ENCODE measurements at places on chromosomes 3 and 15.

GRCh38 chr15:89206908-89207331 lies 14.5 kb downstream of the RLBP1 start:
- DNase-seq, result no peak

DNA sequence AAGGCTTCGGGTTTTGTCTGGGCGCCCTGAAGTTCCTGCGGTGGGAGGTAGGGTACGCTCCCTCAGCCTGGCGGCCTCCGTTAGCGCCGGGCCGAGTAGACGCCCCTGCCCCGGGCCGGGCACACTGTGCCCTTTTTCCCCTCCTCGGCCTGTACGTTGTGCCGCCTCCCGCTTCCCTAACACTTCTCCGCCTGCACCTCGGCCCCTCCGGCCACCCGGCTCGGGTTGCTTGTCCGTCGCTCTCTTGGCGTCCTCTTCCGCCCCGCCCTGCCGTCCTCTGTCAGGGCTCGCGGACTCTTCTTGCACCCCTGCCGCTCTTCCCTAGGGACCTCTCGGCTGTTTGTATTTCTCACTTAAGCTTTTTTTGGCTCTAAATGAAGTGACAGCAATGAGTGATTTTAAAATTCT lies 384 bp downstream of the KNL1 start:
- no peak for DNase-seq

DNA sequence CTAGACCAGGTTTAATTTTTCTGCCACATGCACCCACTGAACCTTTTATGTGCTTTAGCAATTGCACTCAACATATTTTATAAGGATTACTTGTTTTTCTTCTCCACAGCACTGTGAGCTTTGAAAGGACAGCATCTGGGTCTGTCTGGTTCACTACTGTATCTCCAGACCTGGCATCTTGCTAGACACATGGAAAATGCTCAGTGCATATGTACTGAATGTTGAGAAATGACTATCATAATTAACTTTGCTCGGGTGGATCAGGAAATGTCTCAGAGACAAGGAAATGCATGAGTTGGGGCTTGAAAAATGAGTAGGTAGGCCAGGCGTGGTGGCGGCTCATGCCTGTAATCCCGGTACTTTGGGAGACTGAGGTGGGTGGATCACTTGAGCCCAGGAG lies 40.2 kb downstream of the DOCK3 start:
- no peak for DNase-seq

GRCh38 chr3:119676020-119676419 lies 1.2 kb downstream of the COX17 start:
- no peak for DNase-seq

GRCh38 chr15:75107908-75108838 lies 84.8 kb downstream of the PPCDC start:
- peak; percentile 63 for DNase-seq

DNA sequence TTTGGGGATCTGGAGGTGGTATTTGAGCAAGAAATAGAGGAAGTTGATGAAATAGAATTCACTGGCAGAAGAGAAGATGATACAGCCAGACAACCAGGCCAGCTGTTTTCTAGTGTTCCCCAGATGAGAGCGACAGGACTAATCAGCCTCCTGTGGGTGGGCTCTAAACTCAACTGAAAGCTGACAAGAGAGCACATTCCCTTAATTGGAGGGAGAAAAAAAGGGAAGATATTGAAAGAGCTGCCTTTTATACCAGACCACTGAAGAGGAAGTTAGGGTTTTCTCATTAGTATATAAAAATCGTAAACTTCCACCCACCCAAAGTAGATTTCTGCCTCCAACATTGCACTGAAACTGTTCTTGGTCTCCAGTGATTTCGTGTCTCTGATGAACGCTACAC lies 6.5 kb upstream of the TM4SF19 start:
- DNase-seq, result no peak

All from AG04449 (cell line).